CD4-positive, alpha-beta T cell (primary cell): ENCODE measurements at places on chromosomes 1 and 21.

DNA sequence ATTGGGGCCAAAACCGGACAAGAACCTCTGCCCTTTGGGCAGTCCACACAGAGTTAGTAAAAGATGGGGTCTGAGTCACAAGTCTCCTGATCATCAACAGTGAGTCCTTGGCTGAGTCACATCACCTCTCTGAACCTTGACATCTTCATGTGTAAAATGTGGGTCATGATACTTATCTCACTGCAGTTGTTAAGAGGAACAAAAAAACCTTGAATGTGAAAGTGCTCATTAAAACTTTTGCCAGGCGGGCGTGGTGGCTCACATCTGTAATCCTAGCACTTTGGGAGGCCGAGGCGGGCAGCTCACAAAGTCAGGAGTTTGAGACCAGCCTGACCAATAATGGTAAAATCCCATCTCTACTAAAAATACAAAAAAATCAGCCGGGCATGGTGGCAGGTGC, 15.7 kb downstream of the S100A16 start:
- DNase-seq = no peak

DNA sequence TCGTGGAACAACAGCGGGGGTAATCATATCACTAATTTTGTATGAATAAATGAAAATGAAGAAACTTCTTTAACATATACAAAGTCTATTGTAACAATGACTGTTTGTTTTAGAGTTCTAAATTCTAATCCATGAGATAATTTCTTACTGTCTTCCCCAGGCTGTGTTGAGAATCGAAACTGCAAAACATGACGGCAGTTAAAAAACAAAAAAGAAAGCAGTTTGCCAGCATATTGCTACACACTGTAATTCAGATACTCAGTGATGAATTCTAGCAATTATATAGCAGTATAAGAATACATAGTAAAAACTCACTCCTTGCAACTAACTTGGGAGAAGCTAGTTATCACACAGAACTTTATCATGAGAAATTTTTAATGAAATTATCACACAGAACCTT, 22.1 kb downstream of the INSL5 start:
- DNase-seq = no peak

DNA sequence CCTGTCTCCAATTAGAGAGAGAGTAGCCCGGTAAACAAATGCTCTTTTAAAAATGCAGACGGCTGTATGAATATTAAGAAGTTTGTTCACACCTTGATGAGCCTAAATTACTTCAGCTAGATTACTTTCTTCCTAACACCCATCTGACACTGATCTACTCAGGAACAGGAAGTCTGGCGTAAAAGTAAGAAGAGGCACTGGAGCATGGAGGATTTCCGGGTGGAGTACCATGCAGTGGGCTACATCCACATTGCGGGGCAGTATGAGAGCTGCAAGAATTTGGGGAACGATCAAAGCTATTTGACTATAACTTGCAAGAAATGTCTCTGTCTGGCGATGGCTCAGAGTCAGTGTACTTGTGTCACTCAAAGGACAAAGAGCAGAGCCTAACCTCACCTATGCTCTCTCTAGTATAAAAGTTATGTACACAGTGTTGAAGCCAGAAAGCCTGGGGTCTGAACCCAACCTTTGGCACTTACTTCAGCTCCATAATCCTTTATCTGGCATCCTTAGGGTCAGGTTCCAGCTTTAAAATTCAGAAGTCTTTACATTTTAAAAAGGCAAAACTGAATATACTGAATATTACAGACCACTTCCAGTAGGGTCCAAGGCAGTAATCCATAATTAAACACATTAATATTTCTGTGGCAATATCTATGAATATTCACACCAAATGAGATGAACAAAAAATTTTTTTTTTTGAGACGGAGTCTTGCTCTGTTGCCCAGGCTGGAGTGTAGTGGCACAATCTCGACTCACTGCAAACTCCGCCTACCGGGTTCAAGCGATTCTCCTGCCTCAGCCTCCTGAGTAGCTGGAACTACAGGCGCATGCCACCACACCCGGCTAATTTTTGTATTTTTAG, 7.9 kb upstream of the GNPAT start:
- no peak for DNase-seq

GRCh38 chr1:53048960-53049573, 12.9 kb upstream of the PODN start:
- DNase-seq = no peak

GRCh38 chr1:203368624-203369451, 17.9 kb upstream of the FMOD start:
- DNase-seq = no peak

DNA sequence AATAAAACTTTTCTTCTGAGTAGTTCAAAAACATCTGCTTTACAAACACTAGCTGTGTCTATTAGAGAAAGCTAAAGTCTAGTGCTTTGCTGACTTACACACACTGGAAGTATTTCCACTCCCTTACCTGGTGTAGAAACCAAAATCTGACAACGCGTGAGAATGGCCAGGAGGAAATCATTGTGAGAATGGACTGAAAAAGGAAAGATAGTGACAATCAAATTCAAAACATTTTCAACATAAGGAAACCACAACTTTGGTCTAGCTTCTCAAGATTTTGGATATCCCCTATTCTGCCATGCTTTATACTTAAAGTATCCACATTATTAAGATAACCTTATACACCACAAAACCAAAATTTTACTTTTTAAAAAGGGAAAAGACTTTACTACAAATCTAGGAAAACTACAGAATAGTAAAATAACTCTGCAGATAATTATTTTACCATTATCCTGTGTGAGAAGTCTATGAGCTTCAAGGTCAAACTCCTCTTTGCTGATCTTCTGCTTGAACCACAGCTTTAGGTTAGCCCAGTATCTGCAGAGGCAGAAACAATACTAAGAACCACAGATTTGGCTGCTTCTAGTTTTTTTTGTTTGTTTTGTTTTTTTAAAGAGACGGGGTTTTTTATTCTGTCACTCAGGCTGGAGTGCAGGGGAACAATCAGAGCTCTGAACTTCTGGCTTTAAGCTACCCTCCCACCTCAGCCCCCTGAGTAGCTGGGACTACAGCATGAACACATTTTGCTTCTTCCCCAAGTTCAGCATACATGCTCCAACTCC, 6.6 kb downstream of the TADA1 start:
- no peak for DNase-seq

- no peak for DNase-seq
These were observed 32.6 kb downstream of the TNFRSF8 start for GRCh38 chr1:12095452-12096263.

- no peak for DNase-seq
These were observed 20.5 kb upstream of the SIPA1L2 start for GRCh38 chr1:232650418-232650817.

DNA sequence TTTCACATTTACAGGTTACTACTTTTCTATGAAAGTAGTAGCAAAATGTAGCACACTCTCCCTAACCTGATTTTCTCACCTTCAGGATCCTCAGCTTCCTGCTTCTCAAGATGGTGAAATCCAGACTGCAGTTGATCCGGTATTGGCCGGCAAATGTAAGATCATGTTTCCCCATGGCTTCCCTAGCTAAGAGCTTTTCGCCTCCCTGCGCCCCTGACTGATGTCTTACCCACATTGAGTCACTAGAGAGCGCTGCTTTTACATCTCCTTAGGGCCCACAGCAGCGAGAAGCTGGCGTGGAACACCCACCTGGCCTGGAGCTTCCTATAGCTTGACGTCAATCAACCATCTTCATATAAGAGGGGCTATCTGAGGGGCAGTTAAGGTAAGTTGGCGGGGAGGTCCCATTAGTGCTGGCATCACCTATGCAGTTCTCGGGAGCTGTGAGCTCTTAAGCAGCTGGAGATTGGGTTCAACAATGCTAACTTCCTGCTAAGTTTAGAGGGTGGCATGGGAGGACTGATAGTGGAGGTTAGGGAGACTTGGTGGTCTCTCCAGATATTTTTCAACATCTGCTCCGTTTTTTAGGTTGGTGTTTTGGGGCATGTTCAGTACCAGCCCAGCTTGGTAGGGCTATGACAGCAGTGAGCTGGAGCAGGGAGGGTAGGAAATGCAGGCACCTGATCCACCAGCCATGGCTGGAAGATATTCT, 5.5 kb downstream of the PTPN7 start:
- peak; percentile 34 for DNase-seq

DNA sequence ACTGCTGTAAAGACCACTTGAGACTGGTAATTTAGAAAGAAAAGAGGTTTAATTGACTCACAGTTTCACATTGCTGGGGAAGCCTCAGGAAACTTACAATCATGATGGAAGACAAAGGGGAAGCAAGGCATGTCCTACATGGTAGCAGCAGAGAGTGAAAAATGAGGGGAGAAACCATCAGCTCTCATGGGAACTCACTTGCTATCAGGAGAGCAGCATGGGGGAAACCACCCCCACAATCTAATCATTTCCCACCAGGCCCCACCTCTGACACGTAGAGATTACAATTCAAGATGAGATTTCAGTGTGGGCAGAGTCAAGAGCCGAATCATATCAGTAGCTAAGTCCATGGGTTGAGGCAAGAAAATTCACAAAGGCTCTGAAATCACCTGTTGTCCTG, 23.8 kb upstream of the LYPD8 start:
- no peak for DNase-seq

GRCh38 chr1:205812271-205812877, 624 bp downstream of the SLC41A1 start:
- no peak for DNase-seq

- no peak for DNase-seq
These were observed 179.4 kb downstream of the LYPLAL1 start for GRCh38 chr1:219352961-219353651.

- DNase-seq = peak; percentile 57
These were observed 26.6 kb downstream of the LRRC8C start for GRCh38 chr1:89659322-89660081.

- DNase-seq = no peak
These were observed 6.1 kb upstream of the MYCL start for GRCh38 chr1:39907528-39908453.
